ENCODE measurements at places on chromosomes 4 and X. TPM values are rescaled to one million over a fixed set of nuclear protein-coding genes. Genes with fewer than 3 reads are reported as not detected.

GAGE12J gene
- polyA plus RNA-seq = not detected

ERCC6L gene
- 1.7 TPM for polyA plus RNA-seq

MYL5 gene
- 12.3 TPM for polyA plus RNA-seq

GRIA3 gene
- polyA plus RNA-seq = 0.06 TPM

CCNG2 gene
- 28.9 TPM for polyA plus RNA-seq

KLB gene
- polyA plus RNA-seq = not detected

- DNase-seq = peak; percentile 6
Measured at GRCh38 chr4:13298655-13299054, 185.5 kb downstream of the RAB28 start.

GRCh38 chr4:98446499-98447375 lies 185.6 kb downstream of the RAP1GDS1 start:
- no peak for DNase-seq

DNA sequence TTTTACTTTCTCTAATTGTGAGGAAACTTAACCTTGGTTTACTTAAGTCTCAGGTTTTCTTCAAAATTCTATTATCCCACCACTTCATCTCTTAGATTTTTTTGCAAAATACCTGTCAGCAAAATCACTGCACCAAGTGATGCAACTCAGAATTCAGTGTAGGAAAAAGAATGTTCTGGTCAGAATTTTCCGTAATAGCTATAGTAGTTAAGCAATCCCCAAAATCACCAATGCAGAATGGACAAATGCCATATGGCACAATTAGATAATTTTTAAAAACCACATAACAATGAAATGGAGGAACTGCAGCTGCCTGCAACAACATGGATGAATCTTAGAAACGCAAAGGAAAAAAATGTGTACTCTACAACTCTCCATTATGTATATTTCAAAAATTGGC lies 373.1 kb downstream of the NAF1 start:
- no peak for DNase-seq

- DNase-seq = no peak
Measured at GRCh38 chrX:87732133-87732532, 214.5 kb downstream of the KLHL4 start.

- DNase-seq = no peak
Measured at GRCh38 chr4:158155656-158156356, 17.0 kb downstream of the GASK1B start.

GRCh38 chr4:168769416-168769815 lies 240.6 kb downstream of the CBR4 start:
- no peak for DNase-seq

GRCh38 chr4:134632056-134632455 lies 430.5 kb upstream of the PABPC4L start:
- no peak for DNase-seq

DNA sequence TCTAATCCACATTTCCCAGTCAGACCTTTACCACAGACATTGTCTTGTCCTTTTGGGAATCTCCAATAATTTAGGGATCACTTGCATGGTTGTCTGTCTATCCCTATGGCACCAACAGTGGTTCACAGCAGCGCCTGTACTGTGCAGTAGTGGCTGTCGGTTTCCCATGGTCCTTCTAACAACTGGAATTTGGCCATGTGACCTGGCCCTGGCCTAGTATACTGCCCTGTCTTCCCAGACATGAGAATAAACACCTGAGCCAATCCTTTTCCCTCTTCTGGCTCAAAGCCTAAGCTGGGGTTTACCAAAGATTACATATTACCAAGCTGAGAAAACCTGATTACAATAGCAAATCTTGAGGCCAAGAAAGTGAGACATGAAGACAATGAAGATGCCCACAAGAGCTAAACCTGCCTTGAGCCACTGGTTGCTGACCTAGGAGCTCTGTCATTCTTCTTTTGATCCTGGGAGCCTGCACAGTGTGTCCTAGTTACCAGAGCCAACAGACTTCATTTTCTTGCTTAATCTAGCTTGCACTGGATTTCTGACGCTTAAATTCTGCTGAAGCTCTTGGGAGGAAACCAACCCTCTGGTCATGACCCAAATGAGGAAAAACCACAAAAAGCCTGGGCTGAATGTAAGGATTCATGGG lies 92.1 kb downstream of the SCD5 start:
- no peak for DNase-seq

DNA sequence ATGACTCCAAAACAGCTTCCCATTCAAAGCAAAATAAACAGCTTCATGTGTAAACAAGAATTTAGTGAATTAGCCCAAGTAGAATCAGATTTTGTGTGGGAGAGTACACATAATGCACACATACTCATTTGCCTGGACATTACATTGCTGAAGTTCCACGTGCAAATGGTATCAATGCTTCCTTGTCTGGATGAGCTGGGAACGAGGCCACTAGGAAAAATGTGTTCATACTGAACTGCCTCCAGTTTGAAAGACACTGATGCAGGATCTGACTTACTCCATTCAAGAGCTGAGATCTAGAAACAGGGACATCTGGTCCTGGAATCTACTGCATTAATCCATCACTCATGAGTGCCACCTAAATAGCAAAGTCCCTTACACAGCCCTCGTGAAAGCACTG lies 228.0 kb downstream of the APBB2 start:
- DNase-seq = no peak

- DNase-seq = no peak
Measured at GRCh38 chrX:11412715-11413623, 119.8 kb downstream of the AMELX start.

DNA sequence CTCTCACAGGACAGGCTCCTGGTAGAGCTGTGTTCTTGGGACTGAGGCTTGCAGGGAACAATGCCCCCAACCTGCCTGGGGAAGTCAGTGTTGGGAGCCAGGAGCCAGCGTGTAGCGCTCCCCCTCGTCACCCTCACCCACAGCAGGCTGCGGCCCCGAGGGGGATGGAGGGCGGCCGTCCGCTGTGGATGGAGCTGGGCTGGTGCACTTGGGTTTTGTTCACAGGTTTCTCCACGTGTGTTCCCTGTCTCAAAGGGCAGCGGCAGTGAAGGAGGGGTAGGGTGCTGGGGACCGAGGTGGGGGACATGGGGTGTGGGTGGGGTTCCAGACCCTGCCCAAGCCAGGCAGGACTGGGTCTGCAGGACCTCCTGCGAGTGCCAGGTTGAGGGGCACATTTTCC lies 69.1 kb downstream of the RGS12 start:
- DNase-seq = no peak

DNA sequence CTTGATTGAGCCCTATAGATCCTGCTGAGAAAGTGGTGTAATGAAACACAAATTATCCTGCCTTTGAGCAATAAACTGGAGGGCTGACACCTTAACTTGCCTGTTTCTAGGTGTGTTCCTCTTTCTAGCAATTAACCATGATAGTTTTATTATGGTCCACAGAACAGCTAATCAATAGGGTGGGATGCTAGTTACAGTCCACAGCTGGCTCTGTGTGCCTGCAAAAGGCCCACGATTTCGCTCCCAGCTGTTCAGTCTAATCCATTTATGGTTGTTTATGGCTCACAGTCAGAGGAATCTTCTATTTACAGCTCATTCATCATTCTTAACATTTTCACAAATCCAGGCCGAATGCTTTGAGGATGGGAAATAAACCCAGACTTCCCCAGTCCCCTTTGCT lies 674.9 kb downstream of the SMARCA1 start:
- DNase-seq = no peak

Data from AG04450 (cell line).